Naive thymus-derived CD8-positive, alpha-beta T cell (primary cell): ENCODE measurements at places on chromosomes 5 and 9. TPM values are rescaled to one million over a fixed set of nuclear protein-coding genes. Genes with fewer than 3 reads are reported as not detected.

- DNase-seq = no peak
These were observed 25.4 kb downstream of the ADAMTS2 start for GRCh38 chr5:179319741-179320281.

GRCh38 chr5:106814961-106815360 is 855.8 kb downstream of the EFNA5 start:
- no peak for DNase-seq

INSYN2B gene
- not detected for total RNA-seq

- no peak for DNase-seq
These were observed 6.1 kb downstream of the CCNI2 start for GRCh38 chr5:132753135-132753987.

CARTPT gene
- not detected for total RNA-seq

DNA sequence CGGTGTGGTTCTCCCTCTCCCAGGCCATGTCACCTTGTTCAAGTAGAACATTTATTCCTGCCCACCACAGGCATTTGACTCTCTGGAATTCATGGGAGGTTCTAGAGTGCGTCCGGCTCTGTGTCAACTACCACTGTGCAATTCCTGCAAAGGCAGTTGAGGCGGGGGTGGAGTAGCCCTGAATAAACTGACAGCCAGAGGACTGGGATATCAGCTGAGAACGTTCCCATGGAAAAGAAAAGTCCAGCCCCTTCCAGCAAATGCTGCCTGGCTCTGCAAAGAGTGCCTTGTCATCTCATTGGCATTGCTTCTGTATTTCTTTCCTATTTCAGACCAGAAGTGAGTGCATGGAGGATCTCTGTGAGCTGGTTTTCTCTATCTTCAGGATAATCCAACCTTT is 18.9 kb upstream of the MEGF9 start:
- DNase-seq = no peak

GRXCR2 gene
- total RNA-seq = not detected

- DNase-seq = no peak
These were observed 567.2 kb downstream of the CAAP1 start for GRCh38 chr9:26325444-26325829.

PLEKHG4B gene
- not detected for total RNA-seq

- no peak for DNase-seq
These were observed 149.2 kb upstream of the NR3C1 start for GRCh38 chr5:143552680-143553079.

GRCh38 chr9:108681851-108682590 is 173.8 kb downstream of the ACTL7B start:
- DNase-seq = no peak

- DNase-seq = no peak
These were observed 365.9 kb downstream of the ZSWIM6 start for GRCh38 chr5:61697809-61698558.

- no peak for DNase-seq
These were observed 106.5 kb upstream of the LARP1 start for GRCh38 chr5:154648706-154649105.

GRCh38 chr5:24161559-24161958 is 483.2 kb downstream of the CDH10 start:
- DNase-seq = no peak

DNA sequence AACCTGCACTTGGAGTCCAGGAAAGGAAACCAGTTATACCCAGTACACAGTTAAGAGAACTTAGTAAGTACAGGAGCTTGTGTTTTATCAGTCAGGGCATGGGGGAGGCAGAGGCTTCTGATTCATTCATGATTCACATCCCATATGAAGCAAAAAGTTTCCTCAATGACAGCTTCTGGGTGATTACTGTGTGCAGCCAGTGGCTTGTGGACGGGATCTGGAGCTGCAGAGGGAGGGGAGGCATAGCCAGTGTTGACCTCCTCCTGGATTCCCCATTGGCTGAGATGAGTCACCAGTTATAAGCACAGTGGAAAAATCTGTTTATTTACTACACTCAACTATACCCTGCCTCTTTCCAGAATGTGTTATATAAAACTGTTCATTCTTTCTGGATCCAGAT is 17.7 kb downstream of the IL31RA start:
- DNase-seq = no peak

MSMP gene
- 0.88 TPM for total RNA-seq

DNA sequence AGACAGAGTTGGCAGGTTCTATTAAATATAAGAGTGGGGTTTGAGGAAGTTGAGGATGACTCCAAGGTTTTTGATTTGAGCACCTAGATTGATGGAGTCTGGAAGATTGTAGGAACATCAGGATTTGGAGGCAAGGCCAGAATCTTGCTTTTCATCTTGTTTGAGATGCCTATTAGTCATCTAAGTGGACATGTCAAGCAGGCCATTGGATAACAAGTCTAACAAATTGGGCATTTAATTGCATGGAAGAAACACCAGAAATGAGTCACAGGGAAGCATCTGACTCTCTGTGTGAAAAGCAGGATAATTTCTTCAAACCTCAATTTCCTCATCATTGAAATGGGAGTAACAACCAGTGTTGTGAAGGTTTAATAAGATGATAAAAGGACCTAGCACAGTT is 53.3 kb upstream of the ARL15 start:
- DNase-seq = no peak

BAG1 gene
- total RNA-seq = 55.9 TPM

WHRN gene
- 3.3 TPM for total RNA-seq

EGFLAM gene
- total RNA-seq = not detected

- no peak for DNase-seq
These were observed 24.9 kb upstream of the CEP120 start for GRCh38 chr5:123448017-123448617.

TTLL11 gene
- 3.8 TPM for total RNA-seq

CDO1 gene
- total RNA-seq = not detected

- no peak for DNase-seq
These were observed 62.3 kb downstream of the UBE2QL1 start for GRCh38 chr5:6510973-6511372.

DNA sequence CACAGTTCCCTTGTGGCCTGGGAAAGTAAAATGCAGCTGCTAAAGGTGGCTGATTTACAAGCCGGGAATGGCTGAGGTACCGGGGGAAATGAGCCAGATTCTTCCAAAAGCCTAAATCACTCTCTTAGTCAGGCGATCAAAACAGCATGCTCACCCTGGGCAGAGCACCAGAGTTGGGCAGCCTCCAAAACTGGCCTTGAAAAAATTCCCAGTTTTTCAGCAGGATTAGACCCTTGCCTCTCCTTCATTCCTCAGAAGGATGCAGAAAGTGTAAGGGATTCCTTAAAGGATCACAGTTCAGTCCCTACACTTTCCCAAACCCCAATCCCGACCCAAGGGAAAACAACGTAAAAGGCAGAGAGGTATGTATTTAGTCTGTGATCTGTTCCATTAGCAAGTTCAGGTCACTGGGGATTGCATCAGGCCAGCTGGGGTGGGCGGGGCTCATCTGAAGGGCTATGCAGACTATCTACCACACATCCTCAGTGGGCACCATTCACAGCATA is 16.9 kb downstream of the TMEM174 start:
- DNase-seq = no peak

CDH18 gene
- total RNA-seq = not detected

DNA sequence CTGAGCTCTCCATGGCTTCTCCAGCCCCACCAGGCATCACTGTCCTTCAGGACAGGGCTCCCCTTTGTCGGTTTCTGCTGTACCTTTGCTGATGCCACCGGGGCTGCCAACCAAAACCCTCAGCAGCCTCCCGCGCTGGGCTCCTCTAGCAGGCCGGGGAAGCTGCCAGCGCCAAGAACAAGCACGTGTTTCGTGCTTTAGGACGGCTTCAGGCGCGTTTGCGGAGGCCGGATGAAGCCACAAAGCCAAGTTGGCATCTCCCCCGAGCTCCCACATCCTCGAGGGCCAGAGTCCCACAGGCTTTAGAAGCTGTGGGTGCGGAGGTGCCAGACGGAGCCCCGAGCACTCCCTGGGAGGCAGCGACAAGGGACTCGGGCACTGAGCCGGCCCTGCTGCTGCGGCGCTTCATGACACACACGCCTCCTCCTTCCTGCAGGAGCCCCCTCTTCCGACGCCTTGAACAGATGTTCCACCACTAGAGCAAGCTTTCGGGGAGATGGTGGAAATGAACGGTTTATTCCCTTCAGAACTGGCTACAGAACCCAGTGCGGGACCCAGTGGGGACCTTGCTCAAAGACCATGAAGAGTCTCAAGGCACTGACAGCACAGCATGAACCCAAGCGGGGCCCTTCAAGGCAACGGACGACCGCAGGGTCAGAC is 36.7 kb downstream of the SARDH start:
- DNase-seq = peak; percentile 33

DNA sequence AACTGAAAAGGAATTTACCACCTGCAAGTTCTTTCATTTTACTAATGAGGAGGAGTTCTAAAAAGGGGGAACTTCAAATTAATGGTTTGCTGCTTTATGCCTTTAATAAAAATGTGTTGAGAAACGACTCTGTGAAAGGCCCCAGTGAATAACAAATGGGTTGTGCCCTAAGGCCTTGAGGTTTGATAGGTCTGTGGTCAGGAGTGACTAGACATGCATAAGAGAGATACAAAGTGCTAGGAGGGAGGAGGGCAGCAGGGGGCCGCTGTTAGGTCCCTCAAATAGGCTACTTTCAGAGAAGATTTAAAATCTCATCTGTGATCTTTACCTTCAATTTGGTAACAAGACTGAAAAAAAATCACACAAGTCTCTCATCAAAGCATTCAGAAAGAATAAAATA is 58.3 kb downstream of the FAM81B start:
- no peak for DNase-seq

- no peak for DNase-seq
These were observed 210.6 kb downstream of the ATP10B start for GRCh38 chr5:160641405-160641804.

BSPRY gene
- total RNA-seq = 0.36 TPM

- no peak for DNase-seq
These were observed 7.3 kb upstream of the TCF7 start for GRCh38 chr5:134106991-134107701.

GRCh38 chr5:77999399-77999798 is 223.3 kb upstream of the TBCA start:
- DNase-seq = no peak

ADAMTS6 gene
- 9.6 TPM for total RNA-seq

DNA sequence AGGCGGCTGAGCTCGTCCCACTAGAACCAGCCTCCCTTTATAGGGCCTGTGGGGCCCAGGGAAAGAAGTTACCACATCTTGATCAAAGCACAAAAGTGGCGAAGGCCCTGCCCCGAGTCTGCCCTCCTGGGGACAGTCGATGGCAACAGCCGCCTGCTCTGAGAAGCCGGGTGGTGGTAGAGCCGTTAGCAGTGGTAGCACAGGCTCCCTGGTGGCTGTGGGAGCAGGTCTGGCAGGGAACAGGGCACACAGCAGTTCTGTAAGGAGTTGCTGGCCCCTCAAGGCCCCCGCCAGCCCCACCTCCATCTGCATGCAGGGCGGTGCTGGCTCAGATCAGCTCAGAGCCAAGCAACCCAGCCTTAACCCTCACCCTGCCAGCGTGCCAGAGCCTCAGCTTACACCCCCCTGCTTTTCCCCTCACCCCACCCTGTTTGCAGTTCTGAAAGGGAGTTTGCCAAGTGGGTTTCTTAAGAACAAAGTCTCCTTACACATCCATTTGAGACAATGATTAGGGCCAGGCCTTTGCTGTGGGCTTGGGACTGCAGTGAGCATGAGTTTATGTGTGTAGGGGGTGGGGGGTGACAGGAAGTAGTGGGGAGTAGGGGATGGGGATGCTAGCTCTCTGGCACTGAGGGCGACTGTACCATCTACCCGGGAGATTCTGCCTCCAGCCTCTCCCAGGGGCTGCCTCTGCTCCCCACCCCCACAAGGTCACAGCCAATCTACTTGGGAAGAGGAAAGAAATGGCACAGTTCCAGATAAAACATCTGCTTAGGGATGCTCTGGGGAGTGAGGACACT is 11.8 kb downstream of the ACSL6 start:
- DNase-seq = no peak

GRCh38 chr9:134059661-134060395 is 8.0 kb downstream of the BRD3 start:
- DNase-seq = no peak

OR1J1 gene
- not detected for total RNA-seq

DNA sequence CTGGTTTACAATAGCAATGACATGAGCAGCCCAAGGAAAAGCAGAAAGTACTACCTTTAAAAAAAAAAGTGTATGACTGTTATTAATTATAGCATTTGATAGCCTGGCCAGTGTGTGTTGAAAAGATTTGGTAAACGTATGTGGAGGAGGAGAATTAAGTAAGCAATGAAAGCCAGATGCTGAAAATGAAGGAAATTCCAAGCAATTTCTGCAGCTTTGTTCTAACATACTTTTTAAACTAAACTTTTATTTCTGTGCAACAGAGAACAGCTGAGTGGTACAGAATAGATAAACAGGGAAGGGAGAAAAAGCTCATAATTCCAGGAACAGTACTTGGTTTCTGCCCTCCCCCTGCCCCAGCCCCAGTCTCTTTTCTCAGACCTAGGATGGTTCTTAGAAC is 252.6 kb downstream of the ADAMTSL1 start:
- DNase-seq = no peak

GRCh38 chr9:14351221-14351836 is 37.4 kb upstream of the NFIB start:
- no peak for DNase-seq

PFN3 gene
- not detected for total RNA-seq

- DNase-seq = no peak
These were observed at the start of gene TLX3 for GRCh38 chr5:171308453-171309275. TLX3 (plus strand) TSS chr5:171309248; CDS start chr5:171309366, 118 bp downstream.

RAD23B gene
- total RNA-seq = 62.5 TPM

- no peak for DNase-seq
These were observed 89.7 kb downstream of the PDE6A start for GRCh38 chr5:149854866-149855265.

GRCh38 chr5:122015471-122015870 is 53.7 kb downstream of the SRFBP1 start:
- no peak for DNase-seq

DNA sequence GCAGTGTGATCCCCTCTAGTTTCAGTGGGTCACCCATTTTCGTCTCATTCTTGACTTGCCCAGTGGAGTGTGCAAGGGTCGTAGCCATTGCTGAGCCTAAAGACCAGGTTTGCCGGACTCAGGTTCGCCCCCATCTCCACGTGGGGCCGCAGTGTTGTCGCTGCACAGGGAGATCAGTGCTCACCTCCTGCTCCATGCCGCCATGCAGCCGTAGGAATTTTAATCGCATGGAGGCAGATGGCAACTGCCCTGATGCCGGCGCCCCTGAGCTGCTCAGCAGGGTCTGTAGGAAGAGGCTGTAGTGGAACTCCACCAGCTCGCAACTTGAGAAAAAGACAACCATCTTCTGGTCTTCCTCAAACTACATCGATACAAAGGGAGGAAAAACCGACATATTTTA is 24.1 kb downstream of the DDX31 start:
- DNase-seq = no peak
